NCI-H446 (cell line): ENCODE measurements at places on chromosomes 1 and 21.

DNA sequence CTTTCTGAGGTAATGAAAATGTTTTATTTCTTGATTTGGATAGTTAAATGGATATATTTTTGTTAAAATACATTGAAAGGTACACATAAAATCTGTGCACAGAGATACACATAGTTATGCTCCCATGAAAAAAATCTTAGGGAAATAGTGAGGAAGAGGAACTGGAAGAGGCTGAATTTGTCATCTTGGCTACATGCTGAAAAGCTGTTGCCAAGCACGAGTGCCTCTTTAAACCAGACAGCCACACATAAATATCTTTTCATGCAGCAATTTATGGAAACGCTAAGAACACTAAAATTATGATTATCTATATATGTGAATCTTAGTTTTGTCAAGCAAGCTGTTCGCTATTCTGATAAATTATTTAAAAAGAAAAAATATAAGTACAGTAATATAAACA lies 12.8 kb upstream of the ADAR start:
- no peak for DNase-seq

DNA sequence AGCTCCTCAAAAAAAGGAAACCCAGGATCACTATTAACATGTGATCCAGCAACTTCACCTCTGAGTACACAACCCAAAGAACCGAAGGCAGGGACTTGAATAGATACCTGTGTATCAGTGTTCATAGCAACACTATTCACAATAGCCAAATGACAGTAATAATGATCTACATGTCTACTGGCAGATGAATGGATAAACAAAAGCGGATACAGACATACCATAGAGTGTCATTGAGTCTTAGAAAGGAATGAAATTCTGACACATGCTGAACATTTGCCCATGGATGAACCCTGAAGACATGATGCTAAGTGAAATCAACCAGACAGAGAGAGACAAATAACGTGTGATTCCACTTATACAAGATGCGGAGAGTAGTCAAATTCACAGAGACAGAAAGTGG lies 564.2 kb downstream of the KIF26B start:
- DNase-seq, result no peak

GRCh38 chr1:175128523-175128922 lies 60.9 kb downstream of the TNN start:
- no peak for DNase-seq

GRCh38 chr1:65493802-65494201 lies 73.3 kb downstream of the LEPR start:
- DNase-seq, result no peak

DNA sequence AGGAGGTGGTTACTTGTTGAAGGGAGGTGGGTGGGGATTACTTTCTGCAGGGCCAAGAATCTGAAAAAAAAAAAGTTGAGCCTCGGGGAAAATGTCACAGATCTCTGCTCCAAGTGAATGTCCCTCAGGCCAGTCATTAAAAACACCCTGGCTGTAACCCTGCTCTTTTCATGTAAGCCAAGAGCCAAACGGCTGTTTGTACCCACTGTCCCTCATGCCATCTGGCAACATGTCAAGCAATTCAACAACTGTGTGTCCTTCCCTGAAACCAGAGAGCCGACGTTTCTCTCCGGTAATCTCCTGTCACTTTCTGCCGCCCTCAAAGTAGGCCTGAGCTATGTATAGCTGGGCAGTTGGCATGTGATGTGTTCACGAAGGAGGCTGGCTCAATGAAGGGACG lies 14.7 kb downstream of the CASQ2 start:
- DNase-seq, result no peak

DNA sequence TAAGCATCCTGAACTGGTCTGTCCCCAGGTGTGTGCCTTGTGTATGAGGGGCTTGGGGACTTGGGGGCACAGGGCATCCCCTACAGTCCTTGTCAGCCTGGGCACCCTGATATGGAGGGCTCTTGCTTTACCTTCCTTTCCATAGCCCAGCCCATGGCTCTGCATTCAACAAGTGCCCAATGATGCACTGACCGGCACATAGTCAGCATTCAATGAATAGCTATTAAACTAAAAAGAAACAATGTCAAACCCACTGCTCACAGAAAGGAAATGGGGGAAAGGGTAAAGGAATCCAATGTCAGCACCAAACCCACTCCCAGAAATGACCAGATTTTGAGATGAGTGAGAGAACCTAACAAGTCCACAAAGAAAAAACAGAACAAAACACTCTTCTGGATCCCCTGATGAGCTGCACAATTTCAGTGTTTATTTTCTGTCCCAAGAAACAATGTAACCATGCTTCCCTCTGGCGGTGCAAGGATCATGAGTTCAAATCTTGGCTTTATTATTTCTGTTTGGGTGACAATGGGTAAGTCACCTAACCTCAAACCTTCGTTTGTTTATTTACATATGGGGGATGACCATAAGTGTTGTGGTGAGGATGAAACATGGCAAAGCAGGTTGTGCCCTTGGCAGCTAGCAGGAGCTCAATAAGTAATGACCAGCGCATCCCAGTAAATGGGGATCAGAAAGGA lies 22.0 kb downstream of the SYT6 start:
- DNase-seq, result no peak

- DNase-seq, result no peak
These were observed 64.1 kb downstream of the BACE2 start for GRCh38 chr21:41232013-41232412.

- DNase-seq, result no peak
These were observed 76.5 kb upstream of the CTTNBP2NL start for GRCh38 chr1:112319371-112320040.

- no peak for DNase-seq
These were observed 23.7 kb upstream of the TMCO2 start for GRCh38 chr1:40224040-40224439.

DNA sequence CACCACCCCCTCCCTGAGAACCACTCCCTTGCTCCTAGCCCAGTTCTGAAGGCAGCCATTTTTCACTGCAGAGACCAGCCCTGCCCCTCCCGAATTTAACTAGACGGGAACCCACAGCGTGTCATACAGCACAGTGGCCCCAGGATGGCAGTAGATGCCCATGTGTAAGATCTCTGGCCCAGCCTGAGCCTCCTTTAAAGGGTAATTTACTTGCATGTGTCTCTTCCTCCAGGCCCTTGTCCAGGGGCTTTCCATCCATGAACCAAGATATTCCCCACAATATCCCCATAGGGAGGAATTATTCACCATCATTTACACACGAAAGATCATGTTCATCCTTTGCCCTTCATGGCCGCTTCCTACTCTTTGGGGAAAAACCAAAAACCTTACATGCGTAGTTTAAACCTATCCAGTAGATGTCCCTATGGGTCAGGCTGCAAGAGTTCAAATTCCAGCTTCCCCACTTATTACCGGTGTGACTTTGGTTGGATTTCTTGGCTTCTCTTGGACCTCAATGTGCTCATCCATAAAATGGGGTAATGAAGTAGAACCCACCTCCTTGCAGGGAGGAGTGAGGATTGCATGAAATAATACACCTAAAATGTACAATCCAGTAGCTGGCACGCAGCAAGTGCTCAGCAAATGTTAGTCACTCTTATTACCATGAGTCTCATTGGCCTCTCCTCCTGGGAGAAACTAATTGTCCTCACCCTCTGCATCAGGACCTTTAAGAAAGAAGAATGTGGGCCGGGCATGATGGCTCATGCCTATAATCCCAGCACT lies 4.0 kb upstream of the LACTBL1 start:
- DNase-seq, result peak; percentile 65

DNA sequence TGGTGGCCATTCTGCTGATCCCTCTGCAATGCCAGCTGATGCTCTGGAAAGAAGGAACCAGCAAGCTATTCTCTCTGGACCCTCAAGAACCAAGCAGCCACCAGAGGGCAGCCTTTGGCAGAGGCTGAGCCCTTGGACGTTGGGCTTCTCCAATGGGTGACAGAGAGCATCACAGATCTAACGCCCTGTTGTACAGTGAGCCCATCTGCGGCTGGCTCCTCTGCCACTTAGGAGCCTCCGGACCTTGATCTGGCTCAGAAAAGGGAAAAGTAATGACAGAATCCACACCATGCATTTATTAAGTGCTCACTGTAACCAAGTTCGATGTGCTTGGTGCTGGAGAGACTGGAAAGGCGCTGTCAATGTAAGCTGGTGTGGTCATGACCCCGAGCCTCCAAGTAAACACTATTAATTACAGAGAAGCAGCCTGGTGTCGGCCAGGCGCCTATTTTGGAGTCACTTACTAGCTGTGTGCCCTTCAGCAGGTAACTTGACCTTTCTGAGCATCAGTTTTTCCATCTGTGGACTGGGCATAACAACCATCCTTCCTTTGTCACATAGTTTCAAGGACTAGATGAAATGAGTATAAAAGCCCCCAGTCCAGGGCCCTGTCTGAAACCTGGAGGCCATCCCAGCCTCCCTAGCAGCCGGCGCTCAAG lies 34.9 kb downstream of the ECE1 start:
- DNase-seq, result peak; percentile 90

DNA sequence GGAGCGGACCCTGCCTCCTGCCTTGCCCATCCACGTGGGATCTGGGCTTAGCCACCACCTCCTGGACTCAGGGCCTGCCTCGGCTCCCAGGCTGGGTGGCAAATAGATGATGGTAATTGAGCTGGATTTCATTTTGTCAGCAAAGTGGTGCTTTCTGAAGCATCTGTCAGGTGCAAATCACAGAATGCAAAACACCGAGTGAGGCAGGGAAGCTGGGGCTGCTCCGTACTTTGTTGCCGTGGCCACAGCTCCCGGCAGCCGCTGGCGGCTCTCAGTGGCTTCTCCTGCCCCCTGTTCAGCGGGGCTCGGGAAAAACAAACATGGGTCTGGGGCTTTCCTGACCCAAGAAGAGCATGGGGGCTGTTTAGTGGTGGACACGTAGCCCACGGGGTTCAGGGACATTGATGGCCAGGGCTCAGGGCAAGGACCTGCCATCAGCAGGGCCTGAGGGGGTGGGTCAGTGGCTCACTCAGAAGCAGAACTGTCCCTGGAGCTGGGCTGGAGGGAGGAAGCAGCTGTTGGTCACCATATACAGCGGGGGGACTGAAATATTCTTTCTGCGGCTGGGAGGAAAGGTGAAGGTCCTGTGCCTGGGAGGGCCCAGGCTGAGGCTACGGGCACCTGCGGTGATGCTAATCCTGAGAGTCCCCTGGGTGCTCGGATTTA lies 130.0 kb upstream of the VAMP3 start:
- no peak for DNase-seq

GRCh38 chr1:171366816-171367215 lies 52.8 kb downstream of the FMO4 start:
- DNase-seq, result no peak

- peak; percentile 44 for DNase-seq
These were observed 472.6 kb upstream of the DEPDC1 start for GRCh38 chr1:68969441-68969840.
